NCI-H1092 (cell line): ENCODE measurements at places on chromosomes 3 and 15.

DNA sequence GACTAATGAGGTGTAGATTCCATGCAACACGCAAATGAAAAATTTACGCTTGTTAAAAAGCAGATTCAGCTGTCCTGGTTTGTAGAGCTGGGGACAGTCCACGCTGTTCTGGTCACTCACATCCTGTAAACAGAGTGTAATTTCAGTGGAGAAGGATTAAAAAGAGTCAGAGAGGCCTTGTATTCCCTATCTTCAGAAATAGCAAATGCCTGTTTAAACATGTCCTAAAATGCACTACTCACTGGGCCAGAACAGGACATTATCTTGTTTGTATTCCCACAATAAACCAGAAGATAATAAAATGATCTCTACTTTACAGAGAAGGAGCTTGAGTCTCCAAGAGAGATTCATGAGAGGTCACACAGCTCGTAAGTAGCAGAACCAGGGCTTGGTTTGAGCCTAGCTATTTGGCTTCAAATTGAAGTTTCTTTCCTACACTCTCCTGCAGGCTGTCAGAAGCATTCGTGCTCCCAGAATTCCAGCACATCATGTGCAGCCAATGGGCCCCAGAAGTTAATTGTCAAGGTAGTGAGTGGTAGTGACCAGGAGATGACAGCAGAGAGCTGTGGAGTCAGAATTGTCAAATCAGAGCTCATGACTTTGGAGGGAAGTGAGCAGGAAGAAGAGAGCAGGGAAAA is 242.5 kb downstream of the ATP8B4 start:
- DNase-seq, result no peak

GRCh38 chr15:33788906-33789540 is 179.3 kb upstream of the CHRM5 start:
- no peak for DNase-seq

DNA sequence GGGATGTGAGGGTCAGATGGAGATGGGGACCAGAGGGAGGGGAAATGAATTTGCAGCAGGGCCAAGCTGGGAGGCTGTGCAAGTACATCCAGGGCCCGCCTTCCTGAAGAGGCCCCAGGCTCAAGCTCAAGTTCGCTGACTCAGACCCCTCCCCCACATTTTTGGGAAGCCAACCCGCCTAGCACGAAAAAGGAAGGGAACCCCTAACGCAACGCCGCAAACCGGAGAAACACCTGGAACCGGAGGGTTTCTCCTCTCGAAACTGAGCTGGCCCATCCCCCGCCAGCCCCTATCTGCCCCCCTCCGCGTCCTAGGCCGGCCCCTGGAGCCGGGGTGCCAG is 624 bp downstream of the AP3B2 start:
- no peak for DNase-seq

DNA sequence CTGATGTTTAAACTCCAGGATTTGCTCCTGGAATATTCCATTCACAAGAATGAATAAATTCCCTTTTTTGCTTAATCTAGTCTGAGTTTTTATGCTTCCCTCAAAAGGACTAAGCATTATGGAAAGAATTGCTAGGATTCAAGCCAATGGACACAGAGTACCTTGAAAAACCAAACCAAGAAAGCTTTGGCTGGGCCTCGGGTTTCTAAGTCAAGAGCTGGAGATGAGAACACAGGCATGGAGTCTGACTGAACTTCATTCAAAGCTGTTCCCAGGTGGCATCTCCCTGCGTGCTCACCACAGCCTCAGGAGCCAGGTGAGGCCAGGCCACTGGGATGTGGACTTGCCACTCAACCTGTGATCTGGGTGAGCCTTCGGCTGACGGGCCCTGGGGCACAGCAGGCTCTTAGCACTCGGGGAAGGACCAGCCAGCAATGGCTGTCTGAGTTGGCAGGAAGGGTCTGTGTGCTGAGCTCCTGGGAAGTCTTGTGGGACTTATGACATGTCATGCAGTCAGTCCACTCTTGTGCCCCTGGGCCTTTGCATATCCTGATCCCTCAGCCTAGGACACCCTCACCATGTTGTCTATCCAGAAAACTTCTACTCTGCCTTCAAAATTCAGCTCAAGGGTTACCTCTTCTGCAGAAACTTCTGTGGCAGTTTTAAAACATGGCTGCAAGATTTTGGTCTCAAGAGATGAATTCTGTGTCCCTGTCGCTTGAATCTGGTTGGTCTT is 21.8 kb downstream of the CRABP1 start:
- no peak for DNase-seq

- DNase-seq, result no peak
Observed at GRCh38 chr3:56771376-56771775, 30.4 kb downstream of the ARHGEF3 start.

DNA sequence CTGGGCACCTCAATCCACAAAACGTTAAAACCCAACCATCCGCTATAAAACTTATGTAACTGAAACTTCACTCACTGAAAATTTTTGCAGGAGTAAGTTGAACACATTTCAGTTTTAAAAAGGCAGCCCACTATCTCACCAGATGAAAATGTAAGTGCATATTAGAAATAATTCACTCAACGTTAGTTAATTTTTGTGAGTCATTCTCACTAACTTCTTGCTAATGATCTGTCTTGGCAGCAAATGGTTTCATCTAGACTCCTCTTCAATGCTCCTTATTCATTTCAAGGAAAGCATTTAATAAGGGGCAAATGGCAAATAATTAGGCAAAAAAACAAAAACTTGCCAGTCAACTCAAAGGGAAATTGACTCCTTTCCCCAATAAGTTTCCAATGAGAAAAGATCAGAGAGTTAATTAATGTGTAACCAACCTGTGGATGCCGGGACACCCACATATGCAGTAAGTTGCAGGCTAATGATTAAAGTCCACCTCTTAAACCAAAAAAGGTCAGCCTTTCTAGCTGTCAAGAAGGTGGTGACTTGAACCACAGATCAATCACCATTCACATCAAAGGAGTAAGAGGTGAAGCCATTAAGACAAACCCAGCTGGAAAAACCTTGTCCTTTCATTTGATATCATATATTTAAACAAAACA is 22.9 kb upstream of the PRICKLE2 start:
- DNase-seq, result no peak

DNA sequence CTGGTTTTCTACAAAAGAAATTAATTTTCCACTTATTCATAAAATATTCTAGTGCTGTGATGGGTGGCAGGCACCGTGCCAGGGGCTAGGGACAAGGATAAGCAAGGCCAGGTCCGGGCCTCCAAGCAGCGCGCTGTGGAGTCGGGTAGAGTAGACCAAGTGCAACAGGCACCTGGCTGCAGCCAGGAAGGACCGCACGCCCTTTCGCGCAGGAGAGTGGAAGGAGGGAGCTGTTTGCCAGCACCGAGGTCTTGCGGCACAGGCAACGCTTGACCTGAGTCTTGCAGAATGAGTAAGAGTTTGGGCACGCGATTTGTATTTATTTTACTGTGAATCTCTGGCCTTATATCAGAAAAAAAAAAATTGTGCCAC is at the start of gene CASR:
TSS of gene CASR (plus strand) at position 148 of the 372 bp plus-strand sequence. CDS start 70,522 bp downstream, outside the sequence.
- no peak for DNase-seq

DNA sequence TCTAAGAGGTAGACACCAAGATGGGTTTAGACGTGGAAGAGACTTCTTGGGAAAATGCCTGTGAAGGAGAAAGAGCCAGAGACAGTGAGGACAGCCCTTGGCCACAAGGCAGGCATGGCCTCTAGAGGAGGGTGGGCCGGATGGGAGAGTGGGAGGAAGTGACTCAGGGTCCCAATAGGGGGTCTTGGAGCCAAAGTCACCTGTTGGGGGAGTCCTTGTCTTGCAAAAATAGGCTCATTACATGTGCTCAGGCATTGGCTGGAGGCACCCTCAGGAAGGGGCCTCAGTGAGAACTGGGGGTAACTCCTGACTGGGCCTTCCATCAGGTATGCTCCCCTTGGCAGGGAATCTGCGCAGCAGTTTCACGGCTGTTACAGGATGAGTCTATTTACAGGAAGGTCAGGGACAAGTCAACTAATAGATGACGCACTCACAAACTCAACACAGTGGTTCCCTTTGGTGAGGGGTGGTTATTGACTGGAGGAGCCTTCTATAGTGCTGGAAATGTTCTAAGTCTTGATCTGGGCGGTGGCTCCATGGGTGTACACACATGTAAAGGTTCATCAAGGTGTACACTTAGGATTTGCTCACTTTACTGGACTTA is 259.6 kb downstream of the XXYLT1 start:
- no peak for DNase-seq

DNA sequence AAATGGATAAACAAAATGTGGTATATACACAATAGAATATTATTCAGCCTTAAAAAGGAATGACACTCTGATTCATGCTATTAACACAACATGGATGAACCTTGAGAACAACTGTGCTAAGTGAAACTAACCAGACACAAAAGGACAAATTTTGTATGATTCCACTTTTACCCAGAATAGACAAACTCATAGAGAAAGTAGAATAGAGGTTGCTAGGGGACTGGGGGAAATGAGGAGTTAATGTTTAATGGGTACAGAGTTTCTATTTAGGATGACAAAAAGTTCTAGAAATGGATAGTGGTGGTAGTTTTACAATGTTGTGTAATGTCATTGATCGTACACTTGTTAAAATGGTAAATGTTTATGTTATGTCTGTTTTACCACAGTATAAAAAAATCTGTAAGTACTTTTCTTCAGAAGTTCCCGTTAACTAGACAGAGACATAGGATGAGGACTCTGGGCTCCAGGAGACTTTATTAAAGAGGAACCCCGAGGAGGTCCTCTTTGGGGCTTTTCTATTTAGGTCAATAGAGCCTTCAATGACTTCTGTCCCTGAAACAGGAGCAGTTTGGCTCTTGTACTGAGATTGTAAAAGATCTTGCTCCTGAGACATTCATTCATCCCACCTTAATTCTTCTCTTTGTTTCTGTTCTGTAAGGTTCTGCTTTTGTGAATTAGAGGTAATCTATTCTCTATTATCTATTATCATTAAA is 24.5 kb downstream of the ABHD6 start:
- no peak for DNase-seq

DNA sequence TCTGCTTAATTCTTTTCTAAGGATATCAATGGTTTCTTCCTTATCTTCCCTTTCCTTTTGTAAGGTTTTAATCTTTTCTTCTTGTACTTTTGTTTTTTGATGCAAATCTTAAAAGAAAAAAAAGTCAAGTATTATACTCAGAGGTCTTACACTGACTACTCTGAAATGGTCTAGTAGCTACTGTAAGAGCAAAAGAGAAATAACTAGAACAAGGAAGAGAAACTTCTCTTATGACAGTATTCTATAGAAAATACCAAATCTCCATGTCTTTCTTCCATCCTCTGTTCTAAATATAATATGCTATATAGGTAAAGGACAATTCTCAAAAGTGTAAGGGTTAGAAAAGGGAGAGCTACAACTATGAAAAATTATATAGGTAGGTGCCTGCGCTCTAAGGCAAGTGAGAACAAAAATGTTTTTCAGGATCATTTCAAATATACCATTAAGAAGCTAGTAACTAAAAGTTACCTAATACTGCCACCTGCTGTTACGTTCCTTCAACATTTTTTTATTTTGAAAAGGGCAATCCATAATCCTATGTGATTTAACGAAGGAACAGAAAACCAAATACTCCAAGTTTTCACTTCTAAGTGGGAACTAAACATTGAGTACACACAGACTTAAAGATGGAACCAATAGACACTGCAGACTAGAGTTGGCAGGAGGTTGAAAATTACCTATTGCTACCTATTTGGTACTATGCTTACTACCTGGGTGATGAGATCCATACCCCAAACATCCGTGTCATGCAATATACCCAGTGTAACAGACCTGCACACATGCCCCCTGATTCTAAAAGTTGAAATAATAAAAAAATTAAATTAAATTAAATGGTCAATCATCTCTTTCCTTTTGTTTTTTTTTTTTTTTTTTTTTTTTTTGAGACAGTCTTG is 36.7 kb downstream of the CIP2A start:
- peak; percentile 3 for DNase-seq

DNA sequence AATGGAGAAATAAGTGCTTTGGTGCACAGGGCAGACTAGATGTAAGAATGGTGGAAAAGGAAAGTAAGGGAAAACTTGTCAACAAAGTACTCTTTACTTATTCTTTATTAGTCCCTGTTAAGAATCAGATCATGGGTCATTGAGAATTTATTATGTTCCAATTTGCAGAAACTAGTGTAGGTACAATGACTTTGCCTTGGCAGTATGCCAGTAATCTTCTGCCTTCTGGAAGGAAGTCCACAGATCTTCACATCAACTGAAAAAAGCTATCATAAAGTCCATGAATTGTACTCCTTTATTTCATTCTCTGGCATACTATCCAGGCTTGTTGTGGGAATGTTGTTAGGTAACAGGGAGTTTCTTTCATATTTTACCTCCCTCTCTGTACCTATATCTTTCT is 88.2 kb upstream of the FLNB start:
- no peak for DNase-seq

DNA sequence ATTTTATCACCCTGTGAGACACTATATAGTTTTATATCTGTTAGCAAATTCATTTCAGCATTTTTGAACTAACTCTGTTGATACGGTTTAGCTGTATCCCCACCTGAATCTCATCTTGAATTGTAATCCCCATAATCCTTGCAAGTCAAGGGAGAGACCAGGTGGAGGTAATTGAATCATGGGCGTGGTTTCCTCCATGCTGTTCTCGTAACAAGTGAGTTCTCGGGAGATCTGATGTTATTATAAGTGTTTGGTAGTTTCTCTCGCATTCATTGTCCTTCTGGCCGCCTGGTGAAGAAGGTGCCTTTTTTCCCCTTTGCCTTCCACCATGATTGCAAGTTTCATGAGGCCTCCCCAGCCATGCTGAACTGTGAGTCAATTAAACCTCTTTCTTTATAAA is 53.2 kb upstream of the TMC3 start:
- no peak for DNase-seq

DNA sequence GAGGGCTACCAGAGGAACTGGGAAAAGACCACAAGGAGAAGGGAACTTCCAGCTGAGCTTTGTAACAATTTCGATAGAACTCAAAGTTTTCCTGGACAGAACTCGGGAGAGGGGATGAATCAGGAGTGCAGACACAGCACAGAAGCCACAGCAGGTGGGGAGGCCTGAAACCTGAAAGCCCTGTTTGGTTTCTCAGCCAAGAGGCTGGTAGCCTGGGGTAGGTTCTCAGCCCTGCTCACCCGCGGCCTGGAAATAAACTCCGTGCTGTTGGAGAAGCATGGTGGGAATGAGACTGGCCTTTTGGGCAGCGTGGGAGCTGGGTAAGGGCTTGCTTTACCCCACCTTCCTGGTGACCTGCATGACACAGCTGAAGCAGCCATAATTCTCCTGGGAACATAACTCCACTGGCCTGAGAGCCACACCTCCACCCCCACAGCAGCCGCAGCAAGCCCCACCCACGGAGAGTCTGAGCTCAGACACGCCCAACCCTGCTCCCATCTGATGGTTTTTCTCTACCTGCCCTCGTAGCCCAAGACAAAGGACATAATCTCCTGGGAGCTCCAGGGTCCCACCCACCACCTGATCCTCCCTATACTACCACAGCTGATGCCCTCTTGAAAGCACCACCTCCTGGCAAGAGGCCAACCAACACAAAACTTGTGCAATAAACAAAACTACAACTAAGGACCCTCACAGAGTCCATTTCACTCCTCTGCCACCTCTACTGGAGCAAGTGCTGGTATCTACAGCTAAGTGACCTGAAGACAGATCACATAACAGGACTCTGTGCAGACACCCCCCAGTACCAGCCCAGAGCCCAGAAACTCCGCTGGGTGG is 52.5 kb upstream of the CHRM5 start:
- no peak for DNase-seq

GRCh38 chr3:59660376-59660775 is 610.6 kb upstream of the CFAP20DC start:
- DNase-seq, result no peak
